Progenitor cell of endocrine pancreas (in vitro differentiated cells): ENCODE measurements at places on chromosomes 5 and 9. TPM values are rescaled to one million over a fixed set of nuclear protein-coding genes. Genes with fewer than 3 reads are reported as not detected.
A peak's percentile ranks its signal among the peaks of the same experiment; 100 is the strongest.

The LIX1 gene
- total RNA-seq = 0.31 and 0.47 TPM in 2 replicates

GRCh38 chr9:94147776-94148175, 63.5 kb downstream of the PTPDC1 start:
- DNase-seq = no peak

GRCh38 chr5:65290677-65291076, 191.0 kb downstream of the ADAMTS6 start:
- DNase-seq = no peak

DNA sequence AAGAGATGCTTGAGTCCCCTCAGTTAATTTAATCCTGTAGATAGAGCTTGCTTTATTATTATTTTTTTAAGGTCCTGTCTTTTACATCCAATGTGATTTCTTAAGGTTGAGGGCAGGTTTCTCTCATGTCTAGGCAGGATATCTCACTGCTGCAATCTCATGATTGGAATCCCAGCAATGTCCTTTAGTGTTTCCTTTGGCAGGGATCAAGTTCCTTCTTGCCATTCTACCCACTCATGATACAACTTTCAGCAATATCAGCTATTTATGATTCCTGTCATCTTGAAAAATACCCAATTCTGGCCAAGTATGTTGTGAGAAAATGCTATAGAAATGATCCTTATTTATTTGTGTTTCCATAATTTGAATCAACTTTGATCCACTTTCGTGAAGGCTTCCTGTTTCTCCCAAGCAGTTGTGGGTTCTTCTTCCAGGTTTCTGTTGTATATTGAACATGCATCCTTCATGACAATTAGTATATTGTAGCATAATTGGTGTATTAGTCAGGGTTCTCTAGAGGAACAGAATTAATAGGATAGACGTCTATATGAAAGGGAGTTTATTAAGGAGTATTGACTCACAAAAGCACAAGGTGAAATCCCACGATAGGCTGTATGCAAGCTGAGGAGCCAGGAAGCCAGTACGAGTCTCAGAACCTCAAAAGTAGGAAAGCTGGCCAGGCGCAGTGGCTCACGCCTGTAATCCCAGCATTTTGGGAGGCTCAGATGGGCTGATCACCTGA, 18.4 kb upstream of the VPS13A start:
- no peak for DNase-seq

DNA sequence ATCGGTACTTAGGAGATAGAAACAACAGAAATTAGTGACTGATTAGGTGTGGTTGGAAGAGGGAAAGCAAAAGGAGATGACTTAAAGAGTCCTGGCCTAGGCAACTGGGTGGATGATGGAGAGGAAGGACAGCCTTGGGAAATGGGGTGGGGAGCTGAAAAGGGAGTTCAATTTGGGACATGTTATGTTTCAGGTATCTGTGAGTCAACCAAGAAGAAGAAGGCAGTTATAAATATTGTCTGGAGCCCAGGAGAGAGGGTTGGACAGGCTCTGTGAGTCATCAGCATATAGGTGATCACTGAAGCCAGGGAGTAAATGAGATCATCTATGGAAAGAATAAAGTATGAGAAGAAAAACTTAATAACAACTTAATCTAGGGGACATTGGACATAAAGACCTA, 357.7 kb downstream of the NPR3 start:
- no peak for DNase-seq

- DNase-seq = no peak
These were observed 868 bp downstream of the ZBTB43 start for GRCh38 chr9:126805554-126806262.

GRCh38 chr5:81393783-81394718, at the start of gene ACOT12:
ACOT12 (minus strand) TSS chr5:81394134; CDS start chr5:81394114, 20 bp downstream.
- peak; percentile 16 for DNase-seq
